PC-9 (cell line): ENCODE measurements at places on chromosomes 2 and 18. TPM values are rescaled to one million over a fixed set of nuclear protein-coding genes. Genes with fewer than 3 reads are reported as not detected.

DNA sequence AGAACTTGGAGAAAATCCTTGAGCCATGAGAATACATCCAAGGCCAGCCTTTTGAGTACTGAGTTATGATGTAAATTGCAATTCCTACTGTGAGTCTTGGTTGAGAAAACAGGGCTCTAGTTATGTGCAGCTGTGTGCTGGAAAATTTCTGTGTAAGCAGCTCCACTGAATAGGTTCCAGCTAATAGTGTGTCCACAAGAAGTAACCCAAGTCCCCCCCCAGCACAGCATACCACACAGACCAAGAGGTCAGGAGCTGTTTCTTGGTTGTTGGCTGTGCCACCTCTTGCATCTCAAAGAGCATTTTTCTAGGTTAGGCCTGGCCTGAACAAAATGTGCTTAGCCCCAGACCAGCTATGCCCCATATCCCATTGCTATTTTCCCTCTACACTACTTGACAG is 36.8 kb upstream of the APCDD1 start:
- no peak for DNase-seq

DNA sequence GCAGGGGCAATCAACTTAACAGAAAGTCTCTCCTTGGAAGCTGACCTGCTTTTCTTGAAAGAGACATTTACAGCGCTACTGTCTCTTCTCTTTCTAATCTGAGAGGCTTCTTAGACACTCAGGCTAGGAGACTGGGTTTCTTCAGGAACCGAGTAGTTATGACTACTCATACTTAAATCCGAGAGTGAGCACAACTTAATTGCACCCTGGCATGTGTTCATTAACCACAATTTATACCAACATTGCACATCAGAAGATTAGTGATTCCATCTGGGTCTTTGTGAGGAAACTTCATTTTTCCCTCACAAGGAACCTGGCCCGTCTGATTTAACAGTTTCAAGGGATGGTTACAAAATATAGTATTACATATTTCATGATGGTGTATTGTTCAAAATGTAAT is 176.9 kb downstream of the UBE2E3 start:
- no peak for DNase-seq

DNA sequence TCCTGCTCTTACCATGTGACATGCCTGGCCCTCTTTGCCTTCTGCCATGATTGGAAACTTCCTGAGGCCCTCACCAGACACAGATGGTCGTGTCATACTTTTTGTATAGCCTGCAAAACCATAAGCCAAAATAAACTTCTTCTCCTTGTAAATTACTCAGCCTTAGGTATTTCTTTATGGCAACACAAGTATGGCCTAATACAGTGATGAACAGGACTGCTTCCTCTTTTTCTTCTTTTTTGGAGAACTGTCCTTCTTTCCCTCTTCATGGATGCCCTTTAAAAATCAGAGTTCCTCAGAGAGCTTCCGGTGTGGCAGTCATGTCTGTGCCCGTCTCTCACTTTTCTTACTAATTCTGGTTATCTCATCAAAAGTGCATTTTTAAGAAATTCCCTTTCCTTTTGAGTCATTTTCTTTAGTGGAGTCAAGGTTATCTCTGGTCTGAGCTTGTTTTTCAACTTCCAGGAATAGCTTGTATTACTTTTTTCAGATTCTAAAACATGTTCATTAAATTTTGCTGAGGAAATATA is 9.2 kb upstream of the IL1A start:
- DNase-seq = no peak

DNA sequence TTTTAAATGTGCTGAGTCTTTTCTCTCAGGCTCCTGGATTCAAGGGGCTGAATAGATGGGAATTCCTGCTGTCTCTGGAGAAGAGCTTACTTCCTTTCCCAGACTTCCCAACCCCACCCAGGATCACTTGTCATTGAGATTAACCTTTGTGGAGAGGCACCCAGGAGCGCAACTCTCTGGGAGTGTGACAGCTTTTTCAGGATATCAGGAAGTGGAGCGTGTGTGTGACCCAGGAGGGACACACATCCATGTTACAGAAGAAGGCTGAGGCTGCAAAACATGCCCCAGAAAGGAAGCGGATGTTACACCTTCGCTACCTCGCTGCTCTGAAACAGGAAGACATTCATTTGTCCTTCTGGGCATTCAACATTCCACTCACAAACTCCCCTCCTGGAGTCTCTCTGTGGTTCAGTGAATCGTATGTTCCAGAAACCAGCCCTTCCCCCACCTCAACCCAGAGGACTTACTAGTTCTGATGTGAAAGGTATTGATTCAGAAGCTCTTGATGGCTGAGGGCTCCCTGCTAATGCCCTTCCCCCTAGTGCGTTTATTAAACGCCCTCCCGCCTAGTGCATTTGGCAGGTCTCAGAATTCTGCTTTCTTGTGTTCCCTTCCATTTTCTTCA is 523.9 kb downstream of the TNS1 start:
- no peak for DNase-seq

DNA sequence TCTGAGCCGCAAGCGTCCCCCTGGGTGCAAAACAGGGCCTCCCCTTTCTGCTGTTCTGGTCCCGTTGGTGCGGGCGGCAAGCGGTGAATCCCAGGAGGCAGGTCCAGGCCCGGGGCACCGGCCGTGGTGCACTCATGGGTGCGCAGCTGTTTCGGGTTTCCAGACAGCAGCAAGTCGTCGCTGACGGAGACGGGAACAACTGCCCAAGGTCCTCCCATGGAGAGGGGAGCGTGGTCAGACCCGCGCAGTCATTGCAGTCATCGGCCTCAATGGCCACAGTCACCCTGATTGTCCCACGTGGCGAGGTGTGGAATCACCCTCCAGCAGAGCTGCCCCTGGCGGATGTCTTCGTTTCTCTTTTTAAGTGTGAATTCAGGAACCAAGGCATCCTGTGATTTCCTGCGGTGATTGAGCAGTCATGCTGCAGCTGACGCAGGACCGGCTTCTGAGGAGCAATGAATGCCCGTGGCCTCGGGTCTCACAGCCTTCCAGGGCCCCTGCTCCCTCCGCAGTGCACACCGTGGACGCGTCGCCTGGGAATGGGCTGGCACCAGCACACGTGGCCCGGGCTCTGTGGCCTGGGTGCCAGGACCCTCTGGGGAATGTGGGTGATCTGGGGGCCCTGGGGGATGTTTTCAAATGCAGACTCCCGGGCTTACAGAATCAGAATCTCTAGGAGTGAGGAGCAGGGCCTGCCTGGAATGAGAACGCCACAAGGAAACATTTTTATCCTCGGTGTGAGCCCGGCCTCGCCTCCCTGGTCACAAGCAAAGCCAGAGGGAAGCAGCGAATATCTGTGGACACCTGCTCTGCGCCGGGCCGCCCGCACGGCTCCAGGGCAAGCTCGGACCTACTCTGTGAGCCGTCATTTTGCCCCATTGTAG is 244.2 kb upstream of the SALL3 start:
- no peak for DNase-seq

DNA sequence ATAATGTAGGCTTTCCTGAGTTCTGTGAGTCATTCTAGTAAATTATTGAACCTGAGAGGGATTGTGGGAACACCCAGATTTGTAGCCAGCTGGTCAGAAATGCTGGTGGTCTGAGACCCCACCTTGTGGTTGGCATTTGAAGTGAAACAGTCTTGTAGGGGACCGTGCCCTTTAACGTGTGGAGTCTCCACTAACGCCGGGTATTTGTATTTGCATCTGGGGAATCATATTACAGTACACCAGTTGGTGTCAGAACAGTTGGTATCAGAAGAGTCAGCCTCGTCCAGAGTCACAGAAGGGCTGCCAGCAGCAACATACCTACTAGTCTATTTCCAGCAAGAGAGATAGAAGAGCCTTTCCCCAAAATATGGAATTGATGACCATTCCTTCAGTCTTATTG is 38.3 kb upstream of the PTPN4 start:
- DNase-seq = no peak

DNA sequence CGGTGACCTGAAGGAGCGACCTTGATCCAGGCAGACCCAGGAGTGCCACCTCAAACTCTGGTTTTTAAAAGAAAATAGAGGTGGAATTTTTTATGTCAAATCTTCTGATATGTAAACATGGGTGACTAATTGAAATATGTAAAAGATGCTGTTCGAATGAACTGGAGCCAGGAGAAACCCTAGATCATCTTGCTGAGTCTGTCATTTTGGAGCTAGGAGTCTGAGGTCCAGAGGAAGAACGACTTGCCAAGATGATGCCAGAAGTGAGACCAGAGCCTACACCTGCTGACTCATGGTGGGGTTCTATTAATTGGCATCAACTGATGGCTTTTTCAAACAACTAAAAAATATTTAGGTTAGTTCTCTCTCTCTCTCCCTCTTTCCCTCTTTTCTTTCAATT is 74.1 kb downstream of the ACAA2 start:
- no peak for DNase-seq

DNA sequence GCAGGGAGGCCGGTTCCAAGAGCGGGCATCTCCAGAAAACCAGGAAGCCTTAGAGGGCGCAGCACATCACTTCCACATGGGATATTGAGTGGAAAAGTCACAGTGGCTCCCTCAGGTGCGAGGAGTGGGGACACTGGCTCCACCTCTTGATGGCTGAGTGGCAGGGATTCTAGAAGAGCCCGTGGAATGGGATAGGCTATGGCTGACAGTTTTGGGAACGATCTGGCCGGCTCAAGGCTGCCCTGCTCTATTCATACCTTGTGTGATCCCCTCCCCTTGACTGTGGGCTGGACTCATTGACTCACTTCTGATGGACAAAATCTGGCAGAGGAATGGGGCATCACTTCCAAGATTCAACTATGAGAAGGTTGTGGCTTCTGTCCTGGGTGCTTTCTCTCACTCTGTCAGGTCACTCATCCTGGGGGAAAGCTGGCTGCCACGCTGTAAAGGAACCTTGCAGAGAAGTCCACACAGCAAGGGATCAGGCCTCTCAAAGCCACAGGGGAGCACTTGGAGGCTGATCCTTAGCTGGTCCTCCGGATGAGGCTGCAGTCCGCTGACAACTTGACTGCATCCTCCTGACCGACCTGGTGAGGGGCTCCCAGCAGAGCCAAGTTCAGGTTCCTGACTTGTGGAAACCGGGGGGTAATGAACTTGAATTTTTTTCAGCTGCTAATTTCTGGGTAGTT is 46.7 kb upstream of the HS6ST1 start:
- DNase-seq = no peak

DNA sequence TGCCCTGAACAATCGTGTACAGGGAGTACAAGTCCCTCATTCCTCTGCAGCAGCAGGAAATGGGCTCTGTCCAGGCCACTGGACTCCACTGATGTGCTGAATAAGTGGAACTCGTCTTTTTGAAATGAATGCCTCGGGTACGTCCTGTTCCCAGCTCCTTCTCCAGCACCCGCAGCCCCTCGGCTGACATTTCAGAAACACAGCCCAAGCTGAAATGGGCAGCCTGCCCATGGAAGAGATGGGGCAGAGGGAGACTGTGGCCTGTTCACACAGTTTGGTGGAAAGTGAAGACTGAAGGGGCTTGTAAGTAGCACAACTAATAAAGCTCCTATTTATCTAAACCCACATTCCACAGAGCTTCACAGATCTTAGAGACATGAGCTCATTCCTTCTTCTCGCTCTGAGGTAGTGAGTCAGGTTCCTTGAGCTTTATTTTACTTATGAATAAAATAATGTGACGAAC is 498.6 kb downstream of the TXNL1 start:
- no peak for DNase-seq

- DNase-seq = no peak
Observed at GRCh38 chr2:85209887-85210286, 76.7 kb downstream of the TCF7L1 start.

- no peak for DNase-seq
Observed at GRCh38 chr2:188984680-188985079, 10.5 kb downstream of the COL3A1 start.

- no peak for DNase-seq
Observed at GRCh38 chr2:11574176-11575046, 40.6 kb downstream of the GREB1 start.

- DNase-seq = no peak
Observed at GRCh38 chr2:24886691-24887304, 33.2 kb downstream of the ADCY3 start.

DNA sequence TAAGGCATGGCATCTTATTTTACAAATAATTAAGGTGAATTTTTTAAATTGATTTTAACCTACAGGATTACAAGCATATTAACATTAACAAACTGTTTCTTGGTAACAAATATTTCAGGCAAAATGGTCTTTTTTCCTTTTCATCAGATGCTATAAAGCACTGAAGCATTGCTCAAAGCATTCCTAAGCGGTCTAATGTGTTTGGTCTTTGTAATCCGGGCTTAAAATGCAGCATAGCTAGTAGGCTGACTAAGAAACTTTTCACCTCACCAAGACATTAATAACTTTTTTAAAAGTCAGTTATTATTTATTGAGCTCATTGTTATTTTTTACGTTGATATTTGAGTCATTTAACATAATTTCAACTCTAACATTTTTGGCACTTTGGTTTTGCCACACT is 538.8 kb upstream of the SLC39A10 start:
- no peak for DNase-seq

DNA sequence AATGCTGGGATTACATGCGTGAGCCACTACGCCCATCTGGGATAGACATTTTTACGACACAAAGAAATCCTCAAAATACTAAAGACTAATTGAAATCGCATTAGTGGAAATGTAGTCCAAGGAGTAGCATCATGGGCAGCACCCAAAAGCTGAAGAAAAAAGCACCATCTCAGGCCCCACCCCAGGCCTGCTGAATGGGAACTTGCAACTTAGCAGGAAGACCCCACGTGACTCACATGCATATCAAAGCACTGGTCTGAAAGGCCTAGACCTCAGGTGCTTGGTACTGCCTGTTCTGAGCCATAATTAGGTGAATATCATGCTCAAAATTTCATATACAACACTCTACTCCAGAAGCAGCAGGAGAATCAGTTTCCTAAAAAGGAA is 28.9 kb downstream of the SPRED2 start:
- no peak for DNase-seq

GRCh38 chr2:226467221-226467620 is 332.4 kb downstream of the IRS1 start:
- DNase-seq = no peak

GRCh38 chr2:1491751-1492150 is 78.5 kb downstream of the TPO start:
- DNase-seq = no peak

GRCh38 chr2:180442860-180443644 is 436.0 kb upstream of the CWC22 start:
- DNase-seq = no peak

DNA sequence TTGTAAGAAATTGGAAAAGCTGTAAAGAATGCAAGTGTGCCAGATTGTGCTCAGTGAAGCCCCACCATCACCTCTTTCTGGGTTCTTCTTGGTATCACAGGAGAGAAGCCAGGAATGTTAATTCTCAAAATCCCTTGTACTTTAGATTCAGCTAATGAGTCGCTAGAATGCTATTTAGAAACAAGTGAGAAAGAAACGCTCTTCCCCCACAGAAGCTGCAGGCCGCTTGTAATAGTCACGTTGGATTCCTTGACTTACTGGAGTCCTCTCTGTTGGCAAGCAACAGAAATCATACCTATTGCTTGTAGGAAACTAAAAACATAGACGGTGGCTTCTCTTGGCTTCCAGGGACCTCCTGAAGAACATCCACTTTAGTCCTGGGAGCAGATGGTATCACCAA is 375.6 kb upstream of the LRATD1 start:
- no peak for DNase-seq

GRCh38 chr2:43110442-43110871 is 115.9 kb downstream of the ZFP36L2 start:
- peak; percentile 51 for DNase-seq

The LBX2 gene
- total RNA-seq = 0.76 and 2.0 TPM in 2 replicates

The ABCG5 gene
- not detected in 2 replicates for total RNA-seq

The SCN9A gene
- 3.4 and 5.2 TPM in 2 replicates for total RNA-seq

The APCDD1 gene
- not detected in 2 replicates for total RNA-seq

The MDH1B gene
- 2.7 and 4.1 TPM in 2 replicates for total RNA-seq

The RBM45 gene
- 8.7 and 12.6 TPM in 2 replicates for total RNA-seq

The IL36A gene
- total RNA-seq = not detected in 2 replicates

The LHCGR gene
- total RNA-seq = not detected in 2 replicates

The MIB1 gene
- total RNA-seq = 40.1 and 40.3 TPM in 2 replicates

The QPCT gene
- 2.6 and 3.0 TPM in 2 replicates for total RNA-seq

The HRH4 gene
- total RNA-seq = 0.18 TPM in 1 of 2 replicates, not detected in the other

The TUBA4B gene
- total RNA-seq = not detected in 2 replicates

The RFTN2 gene
- not detected in 2 replicates for total RNA-seq
